B cell (primary cell): ENCODE measurements at places on chromosomes 2 and 18. TPM values are rescaled to one million over a fixed set of nuclear protein-coding genes. Genes with fewer than 3 reads are reported as not detected.

The SCYGR1 gene
- not detected in 2 replicates for polyA plus RNA-seq

The ST8SIA5 gene
- 0.09 TPM in 1 of 2 replicates, not detected in the other for polyA plus RNA-seq

The SERPINB13 gene
- not detected in 2 replicates for polyA plus RNA-seq

The TCF23 gene
- polyA plus RNA-seq, result not detected in 2 replicates

The POLE4 gene
- 17.5 and 23.3 TPM in 2 replicates for polyA plus RNA-seq

The SCYGR5 gene
- not detected in 2 replicates for polyA plus RNA-seq

The KCNJ3 gene
- polyA plus RNA-seq, result 0.01 TPM in 1 of 2 replicates, not detected in the other

The CRYGB gene
- polyA plus RNA-seq, result not detected in 2 replicates

The NEB gene
- polyA plus RNA-seq, result 4.0 and 4.6 TPM in 2 replicates

The PLA2R1 gene
- polyA plus RNA-seq, result not detected in 2 replicates

The MSH2 gene
- polyA plus RNA-seq, result 7.3 and 7.4 TPM in 2 replicates

The TMEM237 gene
- polyA plus RNA-seq, result 0.76 and 2.1 TPM in 2 replicates

The SPR gene
- not detected in 2 replicates for polyA plus RNA-seq

The COL4A4 gene
- 3.5 and 6.2 TPM in 2 replicates for polyA plus RNA-seq

The RESP18 gene
- not detected in 2 replicates for polyA plus RNA-seq

The E2F6 gene
- 2.0 and 3.5 TPM in 2 replicates for polyA plus RNA-seq

The SLC23A3 gene
- 2.2 and 2.4 TPM in 2 replicates for polyA plus RNA-seq

The SERPINB4 gene
- polyA plus RNA-seq, result not detected in 2 replicates

The CFC1 gene
- polyA plus RNA-seq, result not detected in 2 replicates

The TMEM37 gene
- polyA plus RNA-seq, result not detected in 2 replicates

The TFCP2L1 gene
- 0.03 TPM in 1 of 2 replicates, not detected in the other for polyA plus RNA-seq

The NEURL3 gene
- not detected in 2 replicates for polyA plus RNA-seq

The PID1 gene
- 0.10 TPM in 1 of 2 replicates, not detected in the other for polyA plus RNA-seq

The UCN gene
- polyA plus RNA-seq, result 4.3 and 4.5 TPM in 2 replicates

The LONRF2 gene
- not detected in 2 replicates for polyA plus RNA-seq

The PPP1R1C gene
- polyA plus RNA-seq, result not detected in 2 replicates

The SPHKAP gene
- polyA plus RNA-seq, result not detected in 2 replicates

The B3GNT7 gene
- polyA plus RNA-seq, result 4.1 and 5.7 TPM in 2 replicates
